Activated CD4-positive, alpha-beta T cell treated with anti-CD3 and anti-CD28 coated beads for 36 hours (primary cell): ENCODE measurements at places on chromosomes 5 and 9. TPM values are rescaled to one million over a fixed set of nuclear protein-coding genes. Genes with fewer than 3 reads are reported as not detected.

DNA sequence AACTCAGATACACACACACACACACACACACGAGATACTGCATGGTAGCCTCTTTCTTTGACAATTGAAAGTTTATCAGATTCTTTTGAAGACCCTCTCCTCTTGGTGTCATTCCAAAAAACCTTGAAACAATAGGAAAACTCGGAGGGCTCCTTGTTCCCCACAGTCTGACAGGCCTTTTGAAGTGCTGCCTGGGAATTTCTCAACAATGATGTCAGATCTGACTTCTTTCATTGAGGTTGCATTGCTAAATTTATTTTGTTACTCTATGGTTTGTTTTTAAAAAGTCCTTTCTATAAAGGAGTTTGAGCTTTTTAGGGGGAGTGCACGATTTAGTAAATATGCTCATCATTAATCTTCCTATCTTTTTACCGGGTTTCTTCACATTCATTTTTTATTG, 583.9 kb downstream of the SEMA5A start:
- DNase-seq = no peak

DNA sequence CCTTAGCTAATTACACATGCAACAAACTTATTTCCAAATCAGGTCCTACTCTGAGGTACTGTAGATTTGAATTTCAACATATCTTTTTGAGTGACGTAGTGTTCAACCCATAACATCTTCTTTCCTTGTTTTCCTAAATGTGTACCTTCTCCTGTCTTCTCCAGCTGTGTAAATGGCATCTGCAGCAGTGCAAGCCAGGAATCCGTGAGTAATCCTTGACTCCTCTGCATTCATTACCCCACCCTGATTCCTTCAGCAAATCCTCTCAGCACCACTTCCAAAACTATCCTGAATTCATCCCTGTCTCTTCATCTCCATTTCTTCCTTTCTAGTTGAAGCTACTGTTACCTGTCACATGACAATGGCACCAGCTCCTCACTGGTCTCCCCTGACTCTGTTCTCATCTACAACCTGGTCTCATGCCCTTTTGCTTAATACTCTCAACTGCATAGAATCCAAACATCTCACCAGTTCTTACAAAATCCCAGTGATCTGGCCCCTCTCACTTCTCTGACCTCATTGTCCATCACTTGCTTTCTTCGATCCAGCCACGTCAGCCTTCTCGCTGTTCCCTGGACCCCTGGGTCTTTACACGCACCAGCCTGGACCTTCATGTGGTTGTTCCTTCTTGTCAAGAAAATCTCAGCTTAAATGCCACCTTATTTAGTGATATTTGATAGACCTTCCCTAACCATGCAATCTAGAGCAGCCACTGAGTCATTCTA, 14.6 kb upstream of the TRAF1 start:
- no peak for DNase-seq

SPAAR gene
- not detected for total RNA-seq

FBN2 gene
- not detected for total RNA-seq

GNG10 gene
- total RNA-seq = 14.5 TPM

- DNase-seq = no peak
Measured at GRCh38 chr9:133090187-133090586, 28.4 kb downstream of the CEL start.

DNA sequence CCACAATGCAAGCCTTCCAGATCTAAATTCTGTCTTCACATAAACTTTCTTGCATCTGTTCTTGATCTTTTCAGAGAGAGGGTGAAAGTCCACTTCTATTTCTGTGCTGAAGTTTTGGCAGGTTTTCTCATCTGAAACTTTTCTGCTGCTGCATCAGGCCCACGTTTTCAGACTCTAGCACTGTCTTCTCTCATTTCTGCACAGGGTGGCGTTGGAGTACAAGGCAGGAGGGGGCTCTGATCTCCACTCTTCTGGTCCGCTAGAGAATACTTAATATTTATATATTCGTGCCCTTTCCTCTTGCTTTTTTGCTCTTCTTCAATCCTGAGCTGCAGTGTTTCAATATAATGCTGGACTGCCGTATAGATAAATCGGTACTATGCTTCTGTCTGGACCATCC, 204.0 kb upstream of the PRDM9 start:
- DNase-seq = no peak

GRCh38 chr9:129481424-129481809, 139.5 kb downstream of the C9orf50 start:
- no peak for DNase-seq

DNA sequence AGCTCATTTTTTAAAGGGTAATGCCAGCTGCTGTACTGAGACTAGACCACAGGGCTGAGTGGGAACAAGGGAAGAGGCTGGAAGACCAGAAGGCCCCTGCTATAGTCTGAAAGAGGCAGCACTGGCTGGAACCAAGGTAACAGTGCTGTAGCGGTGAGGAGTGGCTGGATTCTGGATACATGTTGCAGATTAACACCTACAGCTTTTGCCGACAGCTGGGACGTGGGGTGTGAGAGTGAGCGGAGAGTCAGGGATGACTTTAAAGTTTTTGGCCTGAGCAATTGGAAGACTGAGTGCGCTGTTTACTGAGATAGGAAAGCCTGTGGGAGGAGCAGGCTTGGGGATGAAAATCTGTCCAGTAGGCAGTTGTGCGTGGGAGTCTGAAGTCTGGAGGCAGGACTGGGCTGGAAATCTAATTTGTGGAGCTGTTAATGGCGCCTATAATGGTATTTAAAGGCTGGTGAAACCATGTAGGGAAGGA, 26.5 kb downstream of the AQP7 start:
- DNase-seq = no peak

GPR151 gene
- not detected for total RNA-seq

DNA sequence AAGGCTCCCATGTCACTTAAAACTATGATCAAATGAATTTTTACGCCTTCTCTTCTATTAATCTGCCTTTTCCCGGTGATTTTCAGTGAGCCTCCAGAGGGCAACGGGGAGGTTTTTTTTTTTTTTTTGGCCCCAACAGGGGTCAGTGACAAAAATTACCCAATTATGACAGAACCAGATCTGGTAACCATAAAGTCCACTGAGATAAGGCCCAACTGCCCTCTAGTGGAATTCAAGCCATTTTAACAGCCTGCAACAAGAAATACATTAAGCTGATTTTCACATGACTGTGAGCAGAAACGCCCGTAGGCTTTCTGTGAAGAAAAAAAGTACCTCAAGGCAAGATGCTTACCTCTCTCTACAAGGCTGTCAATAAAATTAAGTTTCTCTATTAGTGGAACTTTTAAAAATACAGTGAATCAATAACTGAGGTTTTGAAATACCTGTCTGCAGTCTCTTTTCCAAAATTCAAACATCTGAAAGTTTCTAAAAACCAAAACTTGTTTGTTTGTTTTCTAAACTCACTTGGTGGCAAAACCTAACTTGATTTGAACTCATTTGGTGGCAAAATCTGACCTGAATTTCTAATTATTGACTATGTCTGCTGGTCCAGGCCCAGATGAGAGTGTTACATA, 49.7 kb upstream of the FST start:
- no peak for DNase-seq

DNA sequence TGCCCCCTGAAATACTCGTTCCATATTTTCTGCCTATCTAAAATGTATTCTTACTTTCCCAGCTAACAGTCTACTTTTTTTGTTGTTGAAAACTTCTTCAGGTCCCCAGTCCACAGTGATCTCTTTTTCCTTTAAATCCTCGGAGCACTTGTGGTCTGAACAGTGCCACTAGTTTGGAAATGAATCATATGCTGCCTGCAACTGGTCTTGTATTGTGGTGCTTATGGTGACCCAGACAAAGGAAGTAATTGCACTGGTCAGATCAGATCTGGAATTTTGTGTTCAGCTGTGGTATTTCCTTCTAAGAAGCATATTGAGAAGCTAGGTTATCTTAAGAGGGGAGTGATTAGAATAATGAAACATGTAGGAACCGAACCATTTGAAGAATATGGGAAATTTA, 2.9 kb downstream of the UNC13B start:
- DNase-seq = no peak

DNA sequence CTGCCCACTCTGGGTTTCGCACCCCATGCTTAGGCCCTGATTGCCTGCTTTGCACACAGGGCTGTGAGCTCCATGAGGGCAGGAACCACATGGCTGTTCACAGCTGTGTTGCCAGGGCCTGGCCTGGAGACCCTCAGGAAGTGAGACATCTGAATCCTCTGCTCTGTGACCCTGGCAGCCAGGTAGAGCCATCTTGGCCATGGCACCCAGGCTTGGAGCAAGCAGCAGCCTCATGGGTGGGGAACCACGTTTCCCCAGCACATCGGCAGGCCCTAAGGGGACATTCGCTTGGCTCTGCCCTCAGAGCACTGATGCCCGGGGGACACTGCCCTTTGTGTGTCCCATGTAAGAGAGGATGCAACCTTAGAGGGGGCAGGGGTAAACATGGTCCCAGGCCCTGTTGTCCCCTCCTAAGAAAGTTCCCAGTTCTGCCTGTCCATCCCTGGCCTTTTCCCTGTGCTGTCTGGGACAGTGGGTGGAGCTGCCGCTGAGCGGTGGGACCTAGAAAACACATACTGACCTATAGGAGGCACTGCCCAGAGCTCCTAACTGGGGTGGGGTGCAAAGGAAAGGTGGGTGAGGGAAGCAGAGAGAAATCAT, 144.1 kb upstream of the IER5L start:
- DNase-seq = no peak

GGTA1 gene
- not detected for total RNA-seq

DNA sequence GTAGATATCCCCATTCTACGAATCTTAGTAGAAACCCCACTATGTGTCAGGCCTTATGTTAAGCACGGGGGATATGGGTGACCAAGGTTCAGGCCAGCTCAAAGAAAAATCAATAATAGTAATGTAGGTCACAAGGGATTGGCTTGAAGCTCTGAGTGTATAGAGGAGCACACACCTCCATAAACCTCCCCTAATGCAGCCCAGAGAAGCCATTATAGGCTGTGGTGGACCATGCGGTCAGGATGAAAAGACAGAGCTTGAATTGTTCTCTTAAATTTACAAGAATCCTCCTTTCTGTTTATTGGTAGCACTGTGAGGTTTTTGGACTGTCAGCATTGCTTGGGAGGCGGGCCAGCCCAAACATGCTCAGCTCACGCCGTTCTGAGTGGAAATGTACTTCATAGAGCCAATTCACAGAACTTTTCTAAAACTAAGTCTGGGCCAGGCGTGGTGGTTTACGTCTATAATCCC, 9.1 kb downstream of the PDE6A start:
- DNase-seq = no peak

GRCh38 chr5:128966375-128966774, 1.1 kb downstream of the SLC27A6 start:
- no peak for DNase-seq

HTR1A gene
- not detected for total RNA-seq

DNA sequence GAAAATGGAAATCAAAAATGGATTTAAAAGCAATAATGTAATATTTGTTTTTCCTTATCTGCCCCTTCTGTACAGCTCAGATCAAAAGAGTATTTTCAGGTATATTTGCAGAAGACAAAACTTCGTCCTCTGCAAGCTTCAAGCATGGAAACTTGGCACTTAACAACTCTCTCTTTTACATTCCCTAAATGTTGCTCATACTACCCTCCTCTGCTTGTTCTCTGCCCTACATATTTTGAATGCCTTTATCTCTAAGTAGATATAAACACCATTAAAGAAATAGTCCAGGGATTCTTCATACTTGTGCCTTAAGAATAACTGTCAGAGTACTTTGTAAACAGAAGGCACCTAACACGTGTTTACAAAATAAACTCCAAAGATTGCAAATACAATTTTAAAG, 19.2 kb upstream of the SMC2 start:
- DNase-seq = no peak

- DNase-seq = no peak
Measured at GRCh38 chr5:178532666-178533065, 57.5 kb downstream of the COL23A1 start.

DNA sequence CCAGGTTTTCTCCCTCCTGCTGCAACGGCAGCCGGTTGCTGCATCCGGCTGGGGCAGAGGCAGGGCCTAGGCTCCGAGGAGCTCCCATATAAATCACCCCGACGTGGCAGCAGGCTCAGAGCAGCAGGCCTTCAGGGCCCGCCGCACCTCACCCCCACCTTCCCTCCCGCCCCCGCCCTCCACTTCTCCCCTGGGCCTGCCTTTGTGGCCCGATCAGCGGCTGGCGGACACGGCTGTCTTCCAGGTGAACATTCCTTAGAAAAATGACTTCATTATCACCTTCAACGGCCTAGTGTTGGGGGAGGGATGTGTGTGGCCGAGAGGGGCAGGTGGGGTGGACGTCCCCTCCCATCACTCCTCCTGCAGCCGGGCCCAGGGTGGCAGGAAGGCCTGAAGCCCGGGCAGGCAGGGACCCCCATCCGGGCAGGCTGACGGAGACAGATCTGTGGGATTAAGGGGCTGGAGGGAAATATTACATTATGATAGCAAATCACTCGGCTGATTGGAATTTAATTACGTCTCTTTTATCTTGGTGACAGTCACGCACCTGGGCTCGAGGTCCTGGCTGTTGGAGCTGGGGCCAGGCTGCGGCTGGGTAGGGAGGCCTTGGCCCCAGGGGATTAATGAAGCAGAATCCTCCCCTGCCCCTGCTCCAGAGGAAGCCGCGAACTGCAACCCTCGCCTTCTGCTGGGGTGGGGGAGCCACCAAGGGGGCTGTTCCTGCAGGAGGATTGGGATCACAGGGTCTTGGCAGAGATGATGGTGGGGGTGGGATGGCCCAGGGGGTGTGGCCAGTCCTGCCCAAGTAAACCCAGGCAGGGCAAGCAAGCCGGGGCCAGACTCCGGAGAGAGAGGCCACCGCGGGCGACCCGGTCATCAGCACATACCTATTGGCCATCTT, 38.4 kb upstream of the RXRA start:
- no peak for DNase-seq

RASEF gene
- total RNA-seq = not detected

DNA sequence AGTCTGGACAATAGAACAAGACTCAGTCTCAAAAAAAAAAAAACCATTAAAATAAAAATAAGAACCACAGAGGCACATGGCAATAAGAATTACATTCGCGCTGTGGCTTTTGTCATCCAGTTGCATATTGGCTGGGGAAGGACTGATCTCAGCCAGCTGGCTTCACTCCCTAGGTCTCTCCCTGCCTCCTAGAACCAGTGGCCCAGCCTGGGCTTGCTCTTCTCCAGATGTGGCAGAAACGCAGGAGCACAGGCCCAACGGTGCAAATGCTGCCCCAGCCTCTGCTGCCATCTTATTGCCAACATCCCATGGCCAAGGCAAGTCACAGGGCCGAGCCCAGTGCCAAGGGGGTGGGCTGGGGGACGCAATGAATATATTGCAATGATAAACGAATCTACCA, 37.0 kb downstream of the NKX2-5 start:
- no peak for DNase-seq
